HS-5 (cell line): ENCODE measurements at places on chromosomes 5 and 9.

DNA sequence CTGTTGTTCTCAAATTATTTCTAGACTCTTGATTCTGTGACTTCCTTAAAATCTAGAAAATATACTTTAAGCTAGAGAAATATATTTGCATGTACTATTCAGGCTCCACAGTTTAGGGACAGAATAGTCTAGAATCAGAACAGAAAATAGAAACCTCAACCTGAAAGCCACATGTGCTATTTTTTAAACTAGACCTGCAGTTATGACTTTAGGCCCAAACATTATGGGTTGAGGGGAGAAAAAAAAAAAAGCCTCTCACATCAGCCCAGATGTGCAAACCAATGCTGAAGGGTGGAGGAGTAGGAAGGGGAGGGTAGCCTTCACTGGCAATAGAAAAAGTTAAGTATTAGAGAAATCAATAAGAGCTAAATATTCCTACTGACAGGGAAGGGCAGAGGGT is 35.7 kb downstream of the ELL2 start:
- no peak for DNase-seq

GRCh38 chr9:127796225-127796813 is 6.4 kb upstream of the FPGS start:
- no peak for DNase-seq

GRCh38 chr5:151431666-151432065 is 15.7 kb upstream of the SLC36A1 start:
- no peak for DNase-seq

- DNase-seq = no peak
Observed at GRCh38 chr5:156421798-156422197, 94.8 kb downstream of the SGCD start.

- no peak for DNase-seq
Observed at GRCh38 chr5:174843263-174844250, 119.2 kb downstream of the MSX2 start.

GRCh38 chr5:12870872-12871539 is 966.8 kb upstream of the CTNND2 start:
- no peak for DNase-seq

DNA sequence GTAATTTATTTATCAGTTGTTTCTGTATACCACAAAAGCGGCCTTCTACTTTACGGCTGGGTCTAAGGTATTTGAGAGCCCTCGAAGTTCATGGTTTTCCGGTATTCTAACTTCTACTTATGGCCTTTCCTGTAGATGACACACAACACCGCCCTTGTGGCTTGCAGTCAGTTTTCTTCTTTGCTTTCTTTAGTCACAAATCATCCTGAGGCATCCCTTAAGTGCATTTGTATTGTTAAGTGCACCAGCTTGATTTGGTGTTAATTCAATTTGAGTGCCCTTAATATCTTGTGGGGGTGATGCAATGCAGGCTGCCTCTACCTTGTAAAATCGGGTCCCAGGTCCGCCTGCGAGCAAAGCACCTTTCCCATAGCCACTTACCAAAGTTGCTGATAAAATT is 511.9 kb downstream of the CCDC171 start:
- no peak for DNase-seq

- no peak for DNase-seq
Observed at GRCh38 chr5:170448221-170448620, 55.6 kb upstream of the KCNIP1 start.

DNA sequence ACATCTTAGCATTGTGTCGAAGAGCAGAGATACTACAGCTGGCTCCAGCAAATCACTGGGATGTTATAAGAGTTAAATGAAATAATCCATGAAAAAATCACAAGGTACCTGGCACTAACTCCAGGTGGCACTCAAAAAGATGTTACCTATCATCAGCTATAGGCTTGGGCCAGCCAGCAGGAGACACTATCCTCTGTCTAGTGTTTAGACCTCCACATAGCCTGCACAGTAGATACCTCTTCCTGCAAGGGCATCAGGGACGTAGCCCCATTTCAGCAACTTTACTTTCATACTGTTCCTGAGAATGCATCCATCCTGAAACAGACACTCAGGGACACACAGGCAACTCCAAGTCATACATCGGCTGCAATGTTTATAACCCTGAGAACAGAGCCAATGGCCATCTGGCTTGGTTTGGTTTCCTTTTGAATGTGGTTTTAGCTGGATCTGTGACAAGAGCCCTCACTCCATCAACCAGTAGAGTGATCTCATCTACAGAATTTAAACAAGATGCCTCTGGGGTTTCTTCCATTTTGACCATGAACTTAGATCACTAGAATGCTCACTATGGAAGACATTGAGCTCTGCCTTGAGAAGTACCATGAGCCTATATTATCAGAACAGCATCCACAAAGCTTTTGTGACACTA is 69.9 kb downstream of the TLE1 start:
- no peak for DNase-seq

DNA sequence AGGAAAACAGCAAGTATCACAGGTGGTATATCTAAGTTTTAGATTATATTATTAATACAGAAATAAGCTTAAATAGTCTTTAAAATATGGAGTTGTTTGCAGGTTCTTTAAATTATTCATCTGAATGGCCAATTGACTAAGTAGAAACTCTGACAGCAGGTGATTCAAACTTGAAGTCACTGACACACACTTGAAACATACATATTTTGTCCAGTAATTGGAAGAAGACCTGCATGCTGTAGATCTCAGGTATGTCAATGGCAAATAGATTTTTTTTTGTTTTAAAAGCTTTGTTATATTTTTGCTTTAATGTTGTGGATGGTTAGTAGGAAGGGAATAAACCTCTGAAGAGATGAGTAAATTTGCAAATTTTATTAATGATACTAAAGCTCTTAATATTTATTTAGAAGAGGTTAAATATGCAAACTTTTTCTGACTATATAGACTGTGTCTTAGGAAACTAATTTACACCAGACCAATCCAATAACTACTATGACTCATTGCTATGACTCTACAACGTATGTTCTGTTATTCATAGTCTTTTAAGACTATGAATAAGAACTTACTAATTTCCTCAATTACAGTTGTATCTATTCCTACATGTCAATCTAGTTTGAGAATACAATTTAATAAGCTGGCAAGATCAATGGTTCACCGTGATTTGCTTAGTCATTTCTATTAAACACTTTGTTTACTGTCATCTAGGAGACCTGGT is 53.9 kb upstream of the RORB start:
- peak; percentile 42 for DNase-seq

DNA sequence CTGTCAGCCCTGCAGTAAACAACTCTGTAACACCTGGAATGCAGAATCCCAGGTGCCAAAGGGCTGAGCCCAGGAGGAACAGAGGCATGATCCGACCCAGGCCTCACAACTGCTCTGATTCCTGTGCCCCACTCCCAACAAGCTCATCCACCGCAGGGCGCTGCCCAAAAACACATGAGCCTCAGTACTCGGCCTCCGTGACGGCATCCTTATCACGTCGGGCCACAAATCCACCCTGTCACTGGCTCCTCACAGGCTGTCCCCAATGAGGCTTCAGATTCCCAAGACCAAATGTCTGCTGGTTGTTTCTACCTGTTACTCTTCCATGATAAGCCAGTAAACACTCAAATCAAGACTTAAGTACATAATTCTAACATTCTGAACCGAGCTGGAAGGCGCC is 15.2 kb downstream of the QSOX2 start:
- no peak for DNase-seq

DNA sequence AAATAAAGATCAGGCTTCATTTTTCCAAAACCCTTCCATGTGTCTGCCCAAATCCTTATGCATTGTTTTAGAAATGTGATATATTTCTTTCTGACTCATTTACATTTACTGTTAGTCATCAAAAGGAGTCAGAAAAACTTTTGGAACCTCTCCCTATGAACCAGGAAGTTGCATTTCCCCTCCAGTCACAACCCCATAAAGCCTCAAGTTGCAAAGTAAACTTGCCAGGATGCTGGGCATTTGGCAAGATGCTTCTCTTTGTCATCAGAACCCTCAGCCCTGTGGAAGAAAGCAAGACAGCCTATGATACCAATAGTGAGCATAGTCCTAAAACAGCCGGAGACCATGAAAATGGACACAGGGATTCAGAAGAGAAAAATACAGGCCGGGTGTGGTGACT is 84.2 kb downstream of the MUSK start:
- peak; percentile 94 for DNase-seq

GRCh38 chr5:107615299-107615817 is 55.4 kb downstream of the EFNA5 start:
- DNase-seq = no peak

DNA sequence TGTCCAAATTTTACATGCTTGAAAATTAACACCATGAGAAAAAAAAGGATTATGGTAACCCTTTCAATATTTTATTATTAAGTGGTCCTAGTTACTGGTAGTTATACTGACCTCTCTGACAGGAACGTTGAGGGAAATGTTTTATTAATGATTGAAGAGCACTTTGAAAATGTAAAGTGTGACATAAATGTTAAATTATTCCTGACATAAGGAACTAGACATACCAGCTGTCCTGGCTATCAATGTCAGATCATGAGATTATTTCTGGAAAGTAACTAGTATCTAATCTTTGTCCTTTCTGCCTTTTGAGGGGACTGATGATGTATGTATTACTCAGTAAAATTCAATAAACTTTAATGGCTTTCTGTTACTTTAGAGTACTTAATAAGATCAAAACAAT is 1538.5 kb upstream of the CDH6 start:
- no peak for DNase-seq

DNA sequence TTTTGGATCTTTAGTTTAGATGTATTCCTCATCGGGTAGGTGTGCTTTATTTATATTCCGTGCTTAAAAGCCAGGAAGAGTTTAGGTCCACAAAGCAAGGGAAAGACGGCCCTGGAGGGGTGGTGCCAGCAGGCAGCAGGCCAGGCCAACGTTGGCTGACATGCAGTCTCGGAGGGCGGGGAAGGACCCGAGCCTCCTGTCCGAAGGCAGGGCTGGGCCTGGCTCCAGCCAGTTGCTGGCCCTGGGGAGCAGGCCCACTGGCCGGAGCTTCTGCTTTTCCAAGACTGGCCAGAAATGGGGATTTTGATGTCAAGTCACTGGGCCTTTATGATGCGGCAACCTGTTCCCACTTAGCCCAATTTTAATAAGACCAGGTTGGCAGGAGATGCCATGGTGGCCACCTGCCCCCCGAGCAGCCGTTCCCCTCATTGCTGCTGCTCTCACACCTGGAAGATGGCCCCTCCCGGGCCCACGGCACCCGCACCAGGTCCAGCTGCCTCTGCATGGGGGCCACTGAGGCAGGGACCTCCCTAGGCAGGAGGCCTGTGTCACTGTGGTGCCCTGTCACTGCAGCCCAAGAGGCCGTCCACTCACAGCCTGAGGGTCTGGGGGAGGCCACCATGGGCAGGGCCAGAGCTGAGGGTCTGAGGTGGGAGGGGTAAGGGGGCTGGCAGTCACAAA is 23.2 kb downstream of the LPCAT1 start:
- DNase-seq = no peak

DNA sequence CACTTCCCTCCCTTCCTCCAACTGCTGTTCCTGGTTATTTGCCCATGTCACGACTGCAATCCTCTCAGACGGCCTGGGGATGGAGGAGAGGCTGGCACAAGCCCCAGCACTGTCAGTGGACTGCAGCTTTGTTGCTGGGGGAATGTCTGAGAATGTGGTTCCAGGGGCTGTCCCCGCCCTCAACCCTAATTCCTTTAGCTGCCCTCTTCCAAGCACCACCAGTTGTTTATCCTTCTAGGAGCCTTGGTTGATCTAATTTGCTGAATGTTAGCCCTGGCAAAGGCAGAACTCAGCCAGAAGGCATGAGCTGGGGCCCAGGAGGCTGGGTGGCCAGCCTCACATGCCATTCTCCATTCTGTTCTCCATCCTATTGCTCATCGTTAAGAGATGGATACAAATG is 51.6 kb downstream of the ADAM19 start:
- no peak for DNase-seq

GRCh38 chr5:68247627-68248026 is 32.1 kb downstream of the PIK3R1 start:
- no peak for DNase-seq

- DNase-seq = no peak
Observed at GRCh38 chr5:126280343-126280742, 142.9 kb upstream of the GRAMD2B start.

DNA sequence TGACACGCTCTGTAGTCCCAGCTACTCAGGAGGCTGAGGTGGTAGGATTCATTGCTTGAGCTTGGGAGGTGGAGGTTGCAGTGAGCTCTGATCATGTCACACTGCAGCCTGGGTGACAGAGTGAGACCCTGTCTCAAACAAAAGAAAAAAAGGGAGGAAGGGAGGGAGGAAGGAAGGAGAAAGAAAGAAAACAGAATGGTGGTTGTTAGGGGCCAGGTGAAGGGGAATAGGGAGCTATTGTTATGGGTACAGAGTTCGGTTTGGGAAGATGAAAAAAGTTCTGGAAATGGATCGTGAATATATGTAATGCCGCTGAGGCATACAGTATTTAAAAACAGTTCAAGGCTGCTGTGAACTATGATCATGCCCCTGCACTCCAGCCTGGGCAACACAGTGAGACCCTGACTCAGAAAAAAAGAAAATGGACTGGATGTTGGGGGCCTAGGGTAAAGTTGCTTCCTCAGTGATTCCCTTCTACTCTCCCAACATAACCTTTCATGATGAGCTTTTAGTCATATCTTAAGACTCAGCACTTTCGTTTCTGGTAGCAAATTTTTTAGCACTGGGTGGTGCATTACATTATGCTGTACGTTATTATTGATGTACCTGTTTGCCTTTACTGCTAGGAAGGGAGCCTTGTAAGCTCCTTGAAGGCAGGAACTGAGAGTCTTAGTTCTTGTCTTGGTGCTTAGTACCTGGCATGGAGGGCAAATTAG is 4.0 kb downstream of the CTNNA1 start:
- DNase-seq = no peak

GRCh38 chr9:123470121-123470782 is 114.3 kb downstream of the CRB2 start:
- no peak for DNase-seq

DNA sequence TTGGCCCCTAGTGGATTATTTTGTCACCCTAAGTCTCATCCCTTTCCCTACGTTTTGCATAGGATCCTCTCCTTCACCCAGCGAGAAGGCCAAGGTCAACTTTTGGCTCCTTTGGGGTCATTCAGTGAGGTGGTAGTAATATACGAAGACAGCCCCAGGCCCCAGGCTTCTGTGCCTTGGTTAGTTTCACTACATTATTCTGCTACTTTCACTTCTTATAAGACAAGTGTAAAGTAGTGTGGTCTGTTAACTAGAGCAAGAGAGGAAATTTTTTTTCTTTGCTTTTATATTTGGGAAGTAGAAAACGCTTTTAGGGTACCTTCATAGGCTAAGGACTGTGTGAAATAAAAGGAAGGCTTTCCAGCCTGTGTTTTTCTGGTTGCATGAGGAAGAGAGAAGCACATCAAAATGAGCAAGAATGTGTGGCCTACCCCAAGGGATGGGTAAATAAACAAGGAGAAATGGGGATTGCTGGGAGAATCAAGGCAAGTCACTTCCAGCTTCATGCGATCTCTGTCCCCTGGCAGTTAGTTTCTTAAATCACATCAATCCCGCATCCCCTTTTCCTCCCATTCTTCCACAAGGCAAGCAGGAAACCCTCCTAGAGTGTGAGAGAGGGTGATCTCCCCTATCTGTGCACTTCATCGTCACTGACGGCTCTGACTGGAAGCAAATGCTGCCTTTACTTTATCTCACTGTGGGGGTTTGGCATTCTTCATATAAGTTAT is 677.0 kb upstream of the WWC1 start:
- DNase-seq = no peak
